Hematopoietic multipotent progenitor cell (in vitro differentiated cells): ENCODE measurements at places on chromosomes 4 and X. TPM values are rescaled to one million over a fixed set of nuclear protein-coding genes. Genes with fewer than 3 reads are reported as not detected.

GRCh38 chr4:184237612-184238011 lies 19.9 kb upstream of the ENPP6 start:
- no peak for DNase-seq

DNA sequence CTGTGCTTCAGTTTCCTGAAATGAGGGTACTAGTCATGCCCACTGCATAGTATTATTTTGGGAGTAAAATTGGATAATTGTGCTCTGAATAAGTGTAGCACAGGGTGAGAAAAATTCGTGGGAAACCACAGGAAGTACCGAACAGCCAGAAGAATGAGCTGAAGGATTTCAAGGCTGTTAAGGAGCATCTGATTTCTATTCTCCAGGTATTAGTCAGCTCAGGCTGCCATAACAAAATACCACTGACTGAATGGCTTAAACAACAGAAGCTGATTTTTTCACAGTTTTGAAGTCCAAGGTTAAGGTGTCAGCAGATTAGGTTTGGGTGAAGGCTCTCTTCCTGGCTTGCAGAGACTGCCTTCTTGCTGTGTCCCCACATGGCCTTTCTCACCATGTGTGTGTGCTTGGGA lies 41.9 kb downstream of the WWC2 start:
- DNase-seq: no peak

GRCh38 chr4:69977582-69977981 lies 12.1 kb upstream of the CSN2 start:
- DNase-seq: no peak

DNA sequence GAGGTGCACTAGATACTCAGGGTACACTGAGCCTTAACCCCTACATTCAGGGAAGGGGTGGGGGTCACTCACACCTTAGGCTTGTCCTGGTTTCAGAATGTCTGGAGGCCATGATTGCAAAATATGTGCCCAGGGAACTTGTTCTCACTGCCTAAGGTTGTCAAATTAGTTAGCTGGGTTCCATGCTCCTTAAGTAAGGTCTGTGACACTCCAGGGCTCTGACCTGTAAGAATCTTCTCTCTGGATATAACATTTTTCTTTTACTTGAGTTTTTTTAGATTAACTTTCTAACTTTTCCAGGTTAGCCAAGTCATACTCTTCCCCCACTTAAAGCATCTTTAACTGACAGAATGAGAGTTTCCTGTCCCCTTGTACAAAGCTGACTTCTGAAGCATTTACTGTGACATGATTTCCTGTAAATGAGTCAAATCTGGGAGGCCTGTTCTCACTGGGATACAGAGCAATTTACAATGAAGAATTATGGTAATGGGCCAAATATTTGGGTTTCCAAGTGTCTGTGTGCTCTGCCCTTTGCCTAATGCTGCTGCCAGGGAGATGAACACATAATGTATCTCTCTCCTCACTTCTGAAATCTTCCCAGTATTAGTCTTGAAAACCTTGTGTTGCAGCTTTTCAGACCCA lies 101.7 kb downstream of the GATB start:
- DNase-seq: no peak

DNA sequence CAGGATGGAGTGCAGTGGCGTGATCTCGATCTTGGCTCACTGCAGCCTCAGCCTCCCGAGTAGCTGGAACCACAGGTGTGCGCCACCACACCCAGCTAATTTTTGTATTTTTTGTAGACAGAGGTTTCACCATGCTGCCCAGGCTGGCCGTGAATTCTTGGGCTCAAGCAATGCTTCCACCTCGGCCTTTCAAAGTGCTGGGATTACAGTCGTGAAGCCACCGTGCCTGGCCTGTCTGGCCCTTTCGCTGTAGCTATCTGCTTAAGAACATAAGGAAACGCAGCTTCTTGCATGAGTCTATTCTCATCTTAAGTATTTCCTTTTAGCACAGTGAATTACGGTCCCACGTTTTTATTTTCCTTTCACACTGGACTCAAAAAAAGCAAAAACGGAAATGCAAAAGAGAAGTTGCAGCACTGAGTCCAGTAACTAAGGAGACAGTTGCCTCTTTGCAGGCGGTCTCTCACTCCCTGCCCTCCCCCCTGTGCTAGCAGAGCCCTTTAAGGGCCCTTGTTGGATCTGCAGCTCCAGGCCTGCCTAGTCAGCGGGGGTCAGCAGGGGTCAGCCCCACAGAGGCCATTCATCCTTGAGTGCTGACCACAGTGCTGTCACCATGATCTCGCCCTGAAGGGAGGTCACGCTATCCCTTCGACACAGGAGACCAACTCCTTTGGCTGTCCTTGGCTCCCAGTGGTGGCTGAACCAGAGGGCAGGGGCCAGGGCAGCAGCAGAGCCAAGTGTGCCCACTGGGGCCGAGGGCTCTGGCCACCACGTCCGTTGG lies 21.8 kb upstream of the TBC1D14 start:
- DNase-seq: peak; percentile 41

GRCh38 chr4:98609934-98610333 lies 48.5 kb downstream of the TSPAN5 start:
- DNase-seq: no peak

GRCh38 chr4:162117051-162117450 lies 46.7 kb downstream of the FSTL5 start:
- DNase-seq: no peak

GRCh38 chr4:54473798-54474197 lies 184.0 kb upstream of the KIT start:
- DNase-seq: no peak

- peak; percentile 9 for DNase-seq
Measured at GRCh38 chr4:127832585-127832984, 48.1 kb upstream of the PLK4 start.

GRCh38 chrX:71515038-71515396 lies 17.9 kb upstream of the OGT start:
- no peak for DNase-seq

DNA sequence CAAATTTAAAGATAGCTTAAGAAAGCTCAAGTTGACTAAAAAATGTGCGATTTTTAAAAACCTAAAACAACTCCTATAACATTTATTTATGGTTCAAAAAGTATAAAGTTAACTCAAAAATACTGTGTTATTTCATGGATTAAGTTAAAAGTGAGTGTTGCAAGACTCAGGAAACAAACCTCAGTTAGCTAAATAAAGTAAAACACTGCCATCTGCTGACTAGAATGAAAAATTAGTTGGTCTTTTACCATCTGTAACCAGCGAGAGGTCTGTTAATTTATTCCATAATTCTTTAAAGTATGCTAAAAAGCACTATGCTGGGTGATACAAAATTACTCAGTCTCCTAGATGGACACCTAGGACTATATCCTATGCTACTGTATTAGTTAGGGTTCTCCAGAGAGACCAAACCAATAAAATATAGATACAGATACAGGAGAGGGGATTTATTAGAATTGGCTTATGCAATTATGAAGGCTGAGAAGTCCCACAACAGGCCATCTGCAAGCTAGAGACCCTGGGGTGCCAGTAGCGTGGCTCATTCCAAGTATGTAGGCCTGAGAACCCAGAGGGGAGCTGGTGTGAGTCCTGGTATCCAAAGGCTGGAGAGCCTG lies 4.9 kb upstream of the WDFY3 start:
- DNase-seq: peak; percentile 24

DNA sequence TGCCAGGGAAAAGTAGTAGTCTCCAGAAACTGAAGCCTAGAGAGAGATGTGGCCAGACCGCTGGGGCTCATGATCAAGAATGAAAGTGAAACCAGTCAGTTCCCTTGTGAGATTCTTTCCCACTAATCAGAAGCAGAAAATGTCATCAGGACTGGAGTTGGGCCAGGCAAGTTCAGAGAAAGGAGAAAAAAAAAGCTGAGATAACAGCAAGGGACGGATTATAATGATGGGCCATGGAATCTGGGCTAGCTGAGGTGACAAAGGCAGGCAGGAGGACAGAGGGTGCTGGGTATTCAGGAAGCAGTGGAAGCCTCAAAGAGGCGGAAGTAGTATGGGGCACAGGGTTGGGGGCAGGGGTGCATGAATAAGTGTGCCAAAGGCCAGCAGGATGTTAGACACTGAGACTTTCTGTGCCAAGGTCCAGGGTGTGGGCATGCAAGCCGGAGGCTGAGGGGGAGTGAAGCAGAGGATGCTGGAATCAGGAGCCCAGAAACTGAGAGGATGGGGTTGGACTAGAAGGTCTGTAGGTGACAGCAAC lies 2.5 kb downstream of the CXorf38 start:
- DNase-seq: peak; percentile 55

DNA sequence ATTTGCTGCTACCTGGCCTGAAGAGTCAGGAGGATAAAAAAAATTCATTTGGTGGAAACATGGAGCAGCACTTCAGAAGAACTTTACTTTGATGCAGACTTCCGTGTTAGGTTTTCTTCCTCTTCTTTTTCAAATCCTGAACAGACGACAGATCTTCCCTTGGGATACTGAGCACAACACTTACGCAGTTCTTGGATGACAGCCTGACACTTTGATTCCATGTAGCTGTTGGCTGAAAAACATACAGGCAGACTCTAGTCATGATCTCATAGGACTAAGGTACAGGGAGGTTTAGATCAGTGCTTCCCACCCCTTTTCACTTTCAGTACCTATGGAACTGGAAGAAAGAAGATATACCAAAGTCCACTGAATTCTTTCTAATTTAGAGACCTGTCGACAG lies 9.2 kb downstream of the CMC4 start:
- no peak for DNase-seq

- DNase-seq: peak; percentile 40
Measured at GRCh38 chr4:118348886-118349285, 3.9 kb downstream of the PRSS12 start.

DNA sequence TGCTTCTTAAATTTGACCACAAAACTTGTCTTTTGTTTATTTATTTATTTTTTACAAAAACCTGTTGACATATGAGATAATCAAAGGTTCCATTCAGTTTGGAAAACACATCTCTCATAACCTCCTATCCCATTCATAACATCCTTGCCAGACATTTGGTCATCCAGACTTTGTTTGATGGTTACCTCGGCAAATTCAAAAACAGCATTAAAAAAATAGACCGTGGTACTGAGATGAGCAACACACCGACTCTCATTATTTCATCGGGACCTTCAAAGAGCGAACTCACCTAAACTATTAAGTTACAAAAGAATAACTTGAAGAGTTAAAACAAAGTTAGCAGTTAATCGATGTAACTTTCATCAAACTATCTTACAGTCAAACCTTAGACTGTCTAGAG lies 85.8 kb upstream of the RPS6KA3 start:
- DNase-seq: no peak

DNA sequence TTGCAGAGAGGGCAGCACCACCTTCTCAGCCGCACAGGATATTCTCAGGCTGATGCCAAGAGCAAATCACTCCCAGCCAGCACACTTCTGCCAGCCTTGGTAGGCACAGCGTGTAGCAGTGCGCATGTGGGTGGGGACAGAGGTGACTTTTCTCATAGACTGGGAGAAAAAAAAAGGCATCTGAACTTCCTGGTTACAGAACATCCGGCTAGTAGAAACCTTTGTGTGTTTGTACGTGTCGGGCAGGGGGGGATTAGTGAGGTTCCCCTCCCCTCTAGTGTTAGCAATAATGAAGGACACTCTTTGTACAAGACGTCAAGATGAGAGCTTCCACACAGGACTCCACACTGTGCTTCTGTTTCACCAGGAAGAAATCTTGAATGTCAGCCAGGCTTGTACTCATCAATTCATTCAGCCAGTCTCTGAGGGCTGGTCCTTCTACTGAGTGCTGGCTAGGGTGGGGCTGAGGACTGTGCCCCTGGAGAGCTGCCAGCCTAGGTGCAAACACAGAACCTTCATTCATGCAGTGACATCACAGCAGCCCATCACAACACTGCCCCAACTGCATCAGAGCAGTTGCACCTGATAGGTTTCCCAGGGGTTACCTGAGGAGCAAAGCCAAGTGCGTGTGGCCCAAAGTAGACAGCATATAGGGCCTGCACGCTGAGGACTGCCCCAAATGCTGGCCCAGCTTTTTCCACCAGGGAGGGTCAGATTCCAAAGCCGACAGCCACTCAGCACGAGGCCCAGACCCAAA lies 34.7 kb downstream of the SLC25A5 start:
- no peak for DNase-seq

GRCh38 chrX:19683817-19684216 lies 168.5 kb upstream of the MAP3K15 start:
- no peak for DNase-seq

GRCh38 chr4:80136270-80136669 lies 61.0 kb upstream of the PRDM8 start:
- DNase-seq: no peak

- no peak for DNase-seq
Measured at GRCh38 chrX:23978491-23978890, 48.5 kb downstream of the KLHL15 start.

DNA sequence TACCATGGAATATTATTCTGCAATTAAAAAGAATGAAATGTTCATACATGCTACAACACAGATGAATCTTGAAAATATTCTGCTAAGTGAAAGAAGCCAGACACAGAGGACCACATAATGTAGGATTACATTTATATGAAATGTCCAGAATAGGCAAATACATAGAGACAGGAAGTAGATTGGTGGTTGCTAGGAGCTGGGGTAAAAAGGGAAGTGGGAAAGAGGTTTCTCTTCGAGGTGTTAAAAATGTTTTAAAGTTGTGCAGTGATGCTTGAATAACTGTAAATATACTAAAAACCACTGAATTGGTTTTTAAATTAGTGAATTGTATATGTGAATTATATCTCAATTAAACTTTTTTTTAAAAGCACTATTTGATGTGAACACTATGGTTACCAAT lies 3.6 kb upstream of the NXT2 start:
- peak; percentile 43 for DNase-seq

DNA sequence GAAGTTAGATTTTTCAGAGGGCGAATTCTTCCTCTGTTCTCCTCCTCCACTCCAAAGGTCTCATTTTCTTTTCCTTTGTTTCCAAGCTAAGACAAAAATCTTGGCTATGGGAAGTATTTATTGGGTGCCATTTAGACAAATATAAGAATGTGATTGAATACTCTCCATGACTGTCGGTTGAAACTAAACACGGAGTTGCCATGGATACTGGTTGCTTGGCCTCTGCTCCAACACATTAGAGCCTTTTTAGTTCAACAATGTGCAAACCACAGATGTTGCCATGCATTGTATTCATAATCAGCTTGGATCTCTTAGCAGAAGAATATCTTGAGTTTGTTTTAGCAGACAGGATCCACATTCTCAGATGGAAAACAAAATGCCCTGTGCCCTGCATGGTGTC lies 366.5 kb upstream of the LCORL start:
- no peak for DNase-seq

GRCh38 chr4:53618321-53618720 lies 27.0 kb upstream of the LNX1 start:
- DNase-seq: no peak

GRCh38 chr4:41154814-41155177 lies 59.5 kb downstream of the APBB2 start:
- DNase-seq: no peak

Gene CCNA2
- 4.6 TPM for total RNA-seq

Gene TBX22
- total RNA-seq: not detected

Gene ZNF718
- 7.3 TPM for total RNA-seq

Gene MCUB
- 50.6 TPM for total RNA-seq

Gene TMSB15C
- 2.4 TPM for total RNA-seq

Gene ITGB1BP2
- 1.1 TPM for total RNA-seq

Gene UGT2B17
- not detected for total RNA-seq

Gene SERPINA7
- not detected for total RNA-seq
